ENCODE measurements at places on chromosomes 16 and 17.

GRCh38 chr17:5817475-5818395 lies 233.4 kb upstream of the NLRP1 start:
- no peak for DNase-seq

DNA sequence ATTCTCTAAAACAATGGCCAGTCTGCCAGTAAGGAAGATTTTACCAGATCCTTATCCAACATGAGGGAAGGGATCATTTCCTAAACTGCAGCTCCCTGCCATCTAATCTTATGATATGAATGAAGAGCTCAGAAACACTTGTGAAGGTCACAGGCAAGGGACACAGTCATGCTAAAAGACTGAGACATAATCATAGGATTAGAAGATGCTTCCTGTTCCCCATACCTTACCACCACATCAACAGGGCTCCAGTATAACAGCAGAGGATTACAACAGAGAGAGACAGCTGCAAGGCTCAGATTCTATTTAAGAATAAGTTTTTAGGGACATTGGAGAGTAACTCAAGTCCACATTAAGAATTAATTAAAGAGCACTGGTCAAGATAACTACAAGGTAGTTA lies 93.3 kb downstream of the BRIP1 start:
- DNase-seq = no peak

GRCh38 chr16:73285436-73286201 lies 237.7 kb upstream of the ZFHX3 start:
- no peak for DNase-seq

- DNase-seq = no peak
Observed at GRCh38 chr16:73142053-73142854, 94.3 kb upstream of the ZFHX3 start.

DNA sequence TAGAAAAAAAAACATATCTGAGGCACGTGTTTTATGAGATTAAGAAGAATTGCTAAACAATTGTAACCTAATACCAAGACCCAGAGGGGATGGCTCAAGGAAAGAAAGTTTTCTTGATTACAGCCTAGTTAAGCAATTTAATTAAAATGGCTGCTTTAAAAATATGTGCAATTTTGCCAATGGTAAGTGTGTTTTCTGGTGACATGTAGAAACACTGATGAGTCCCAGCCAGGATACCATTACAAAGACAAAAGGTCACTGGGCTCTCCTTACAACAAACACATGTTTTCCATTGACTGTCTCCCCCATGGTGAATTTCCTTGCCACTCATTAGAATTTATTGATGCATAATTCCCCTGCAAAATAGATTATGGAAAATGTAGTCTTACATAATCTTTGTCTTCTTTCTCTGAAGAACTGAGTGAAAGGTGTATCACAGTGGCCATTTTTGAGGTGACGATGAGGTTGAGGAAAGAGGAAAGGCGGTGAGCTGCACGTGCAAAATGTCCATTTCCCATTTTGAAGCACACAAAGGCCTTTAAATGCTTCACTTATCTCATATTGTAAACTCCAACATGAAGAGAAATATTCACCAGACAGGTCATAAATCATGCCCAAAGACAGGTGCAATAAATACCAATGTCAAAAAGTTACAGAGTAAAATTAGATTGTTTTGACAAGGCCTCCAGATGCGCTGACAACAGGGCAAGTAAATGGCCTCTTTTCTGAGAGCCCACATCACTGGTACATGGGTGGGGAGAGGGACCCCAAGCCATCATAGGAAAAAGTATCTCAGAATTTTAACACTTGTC lies 696.9 kb downstream of the KCNJ2 start:
- DNase-seq = no peak

DNA sequence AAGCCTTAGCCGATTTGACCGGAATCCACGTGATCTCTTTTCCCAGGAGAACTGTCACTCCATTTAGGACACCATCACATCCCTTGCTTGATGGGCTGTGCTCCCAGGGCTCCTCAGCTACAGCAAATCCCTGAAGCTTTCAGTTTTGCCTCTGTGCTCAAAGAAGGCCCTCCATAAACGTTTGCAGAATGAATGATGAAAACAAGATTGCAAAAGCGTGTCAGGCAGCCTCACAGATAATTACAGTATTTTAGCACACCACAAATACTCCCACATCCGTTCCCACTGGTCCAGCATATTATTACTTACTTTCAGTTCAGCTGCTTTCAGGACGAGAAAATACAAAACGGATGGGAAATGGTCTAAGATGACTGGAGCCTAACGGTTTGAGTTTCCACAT lies 84.6 kb downstream of the USP31 start:
- no peak for DNase-seq

DNA sequence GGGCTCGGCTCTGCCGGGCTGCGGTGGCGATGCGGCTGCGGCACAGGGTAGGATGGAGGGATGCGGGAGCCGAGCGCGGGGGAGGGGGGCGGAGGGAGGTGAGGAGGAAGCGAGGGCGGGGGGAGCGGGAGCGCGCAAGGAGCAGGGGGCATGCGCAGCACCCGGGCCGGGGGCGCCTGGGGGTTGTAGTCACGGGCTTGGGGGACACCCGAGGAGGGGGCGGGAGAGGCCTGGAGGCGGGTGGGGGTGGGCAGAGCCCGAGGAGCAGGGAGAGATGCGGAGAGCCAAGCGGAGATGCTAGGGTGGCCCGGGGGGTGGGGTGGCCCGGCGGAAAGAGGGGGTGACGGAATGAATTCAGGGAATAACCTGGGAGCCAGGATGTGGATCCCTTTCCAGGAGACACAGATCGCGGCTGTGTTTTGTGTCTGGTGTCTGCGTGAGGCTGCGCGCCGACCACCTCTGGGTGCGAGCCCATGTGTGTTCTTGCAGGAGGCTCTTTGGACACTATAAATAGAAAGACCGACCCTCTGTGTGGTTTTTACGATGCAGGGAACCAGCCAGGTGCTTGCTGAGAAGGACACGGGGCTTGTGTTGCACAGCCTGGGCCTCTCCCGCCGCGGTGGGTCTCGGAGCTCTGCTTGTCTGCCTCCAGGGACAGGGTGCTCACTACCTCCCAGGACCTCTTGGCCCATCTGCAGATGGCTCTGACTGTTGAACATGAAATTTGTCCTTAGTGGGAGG lies at the start of gene STX1B:
Gene STX1B (minus strand): TSS at position 54 of the 741 bp plus-strand sequence. CDS start 242 bp downstream, outside the sequence.
- no peak for DNase-seq

DNA sequence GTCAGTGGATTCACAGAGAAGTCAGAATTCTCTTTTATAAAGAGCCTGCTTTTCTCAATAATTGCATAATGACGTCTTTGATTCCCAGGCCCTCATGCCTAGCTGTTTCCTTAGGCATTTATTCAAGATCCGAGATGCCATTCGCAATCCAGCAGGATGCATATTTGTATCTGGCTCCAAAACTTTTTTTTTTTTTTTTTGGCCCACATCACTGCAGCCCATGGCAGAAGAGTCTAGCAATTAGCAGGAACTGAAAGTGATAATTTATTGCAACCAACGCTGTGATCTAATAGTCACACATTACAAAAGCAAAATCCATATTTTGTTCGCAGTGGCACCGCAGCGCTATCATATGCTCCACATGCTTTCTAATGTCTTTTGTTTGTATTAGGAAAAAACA lies 503.4 kb downstream of the MAF start:
- DNase-seq = no peak

DNA sequence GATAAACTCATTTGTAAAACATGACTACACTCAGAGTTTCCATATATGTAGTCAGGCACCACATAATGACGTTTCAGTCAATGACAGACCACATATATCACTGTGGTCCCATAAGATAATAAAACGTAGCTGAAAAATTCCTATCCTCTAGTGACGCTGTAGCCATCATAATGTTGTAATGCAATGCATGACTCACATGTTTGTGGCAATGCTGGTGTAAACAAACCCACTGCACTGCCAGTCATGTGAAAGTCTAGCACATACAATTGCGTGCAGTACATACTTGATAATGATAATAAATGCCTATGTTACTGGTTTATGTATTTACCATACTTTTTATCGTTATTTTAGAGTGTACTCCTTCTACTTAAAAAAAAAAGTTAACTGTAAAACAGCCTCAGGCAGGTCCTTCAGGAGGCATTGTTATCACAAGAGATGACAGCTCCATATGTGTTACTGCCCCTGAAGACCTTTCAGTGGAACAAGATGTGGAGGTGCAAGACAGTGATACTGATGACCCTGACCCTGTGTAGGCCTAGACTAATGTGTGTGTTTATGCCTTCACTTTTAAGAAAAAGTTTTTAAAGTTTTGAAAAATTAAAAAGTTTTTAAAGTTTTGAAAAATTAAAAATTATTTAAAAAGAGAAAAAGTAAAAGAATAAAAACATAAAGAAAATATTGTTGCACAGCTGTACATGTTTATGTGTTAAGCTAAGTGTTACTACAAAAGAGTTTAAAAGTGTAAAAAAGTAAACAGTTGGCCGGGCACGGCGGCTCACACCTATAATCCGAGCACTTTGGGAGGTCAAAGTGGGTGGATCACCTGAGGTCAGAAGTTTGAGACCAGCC lies 9.0 kb downstream of the STAT5B start:
- DNase-seq = no peak

GRCh38 chr17:66941249-66941648 lies 23.3 kb upstream of the CACNG4 start:
- DNase-seq = no peak

- DNase-seq = no peak
Observed at GRCh38 chr17:58611331-58611730, 80.5 kb downstream of the TEX14 start.

DNA sequence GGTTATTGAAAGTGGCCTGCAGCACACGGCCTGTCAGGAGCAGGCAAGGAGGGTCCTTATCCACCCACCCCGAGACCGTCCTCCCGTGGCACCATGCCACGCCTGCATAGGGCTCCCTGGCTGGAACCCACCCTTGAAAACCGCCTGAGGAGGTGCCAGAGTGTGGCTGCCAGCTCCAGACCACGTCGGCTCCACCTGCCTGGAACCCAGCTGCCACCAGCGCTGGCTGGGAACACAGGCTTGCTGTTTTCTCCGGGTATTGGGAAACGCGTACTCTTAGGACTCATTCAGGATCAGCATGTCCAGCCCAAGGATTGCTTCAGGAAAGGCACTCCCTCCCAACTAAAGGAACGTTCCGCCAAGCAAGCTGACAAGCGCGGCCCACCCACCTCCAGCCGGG lies 6.7 kb downstream of the ARL16 start:
- DNase-seq = no peak

- no peak for DNase-seq
Observed at GRCh38 chr16:54026456-54026855, 260.1 kb downstream of the IRX3 start.

DNA sequence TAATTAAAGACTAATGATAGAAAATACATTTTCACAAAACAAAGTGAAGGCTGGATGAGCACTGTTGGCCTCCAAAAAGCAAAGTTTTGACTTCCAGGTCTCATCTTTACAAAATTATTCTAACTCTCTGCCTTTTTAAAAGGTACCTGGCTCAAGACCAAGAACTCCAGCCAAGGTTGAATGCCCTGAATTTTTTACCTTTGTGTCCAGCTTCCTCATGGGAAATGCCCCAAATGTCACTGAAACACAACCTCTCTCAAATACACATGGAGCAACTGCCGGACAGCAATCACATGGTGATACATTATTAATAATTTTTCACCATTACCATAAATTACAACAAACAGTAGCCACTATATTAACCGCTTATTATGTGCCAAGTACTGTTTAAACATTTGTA lies 32.2 kb downstream of the ADAMTS18 start:
- DNase-seq = no peak

DNA sequence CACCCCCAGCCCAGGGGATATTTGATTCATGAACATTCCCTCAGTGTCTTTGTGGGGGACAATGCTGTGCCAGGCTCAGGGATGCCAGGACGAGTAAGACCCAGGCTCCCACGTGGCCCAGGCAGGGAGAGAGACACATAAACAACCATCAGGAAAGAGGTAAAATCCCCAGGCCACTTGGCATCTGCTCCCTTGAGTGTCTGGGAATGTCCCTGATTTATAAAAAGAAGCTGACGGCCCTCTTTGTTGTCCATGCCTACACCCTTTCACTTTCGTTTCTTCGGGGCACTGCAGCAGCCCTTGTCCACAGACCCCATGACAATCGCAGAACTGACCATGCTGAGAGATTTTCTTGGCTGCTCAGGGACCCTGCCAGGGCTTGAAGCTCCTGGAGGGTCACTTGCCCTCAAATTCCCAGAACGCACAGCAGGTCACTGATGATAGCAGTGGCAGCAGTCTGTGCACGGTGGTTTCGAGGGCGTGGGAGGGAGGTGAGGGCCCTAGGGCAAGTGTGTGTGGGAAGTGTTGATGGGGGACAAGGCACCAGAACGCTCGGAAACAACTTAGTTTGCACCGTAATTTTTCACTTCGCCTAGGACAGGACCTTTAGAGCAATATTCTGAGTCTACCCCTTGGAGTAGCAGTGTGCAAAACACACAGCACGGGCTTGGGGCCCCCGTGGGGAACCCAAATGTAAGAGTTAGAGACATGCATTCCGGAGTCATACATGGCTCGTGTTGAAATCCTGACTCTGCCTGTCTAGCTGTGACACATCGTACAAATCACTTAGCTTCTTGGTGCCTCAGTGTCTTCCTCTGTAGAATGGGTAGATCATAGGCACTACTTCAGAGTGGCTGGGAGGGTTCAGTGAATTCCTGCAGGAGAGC lies 4.7 kb downstream of the NOD2 start:
- DNase-seq = no peak

DNA sequence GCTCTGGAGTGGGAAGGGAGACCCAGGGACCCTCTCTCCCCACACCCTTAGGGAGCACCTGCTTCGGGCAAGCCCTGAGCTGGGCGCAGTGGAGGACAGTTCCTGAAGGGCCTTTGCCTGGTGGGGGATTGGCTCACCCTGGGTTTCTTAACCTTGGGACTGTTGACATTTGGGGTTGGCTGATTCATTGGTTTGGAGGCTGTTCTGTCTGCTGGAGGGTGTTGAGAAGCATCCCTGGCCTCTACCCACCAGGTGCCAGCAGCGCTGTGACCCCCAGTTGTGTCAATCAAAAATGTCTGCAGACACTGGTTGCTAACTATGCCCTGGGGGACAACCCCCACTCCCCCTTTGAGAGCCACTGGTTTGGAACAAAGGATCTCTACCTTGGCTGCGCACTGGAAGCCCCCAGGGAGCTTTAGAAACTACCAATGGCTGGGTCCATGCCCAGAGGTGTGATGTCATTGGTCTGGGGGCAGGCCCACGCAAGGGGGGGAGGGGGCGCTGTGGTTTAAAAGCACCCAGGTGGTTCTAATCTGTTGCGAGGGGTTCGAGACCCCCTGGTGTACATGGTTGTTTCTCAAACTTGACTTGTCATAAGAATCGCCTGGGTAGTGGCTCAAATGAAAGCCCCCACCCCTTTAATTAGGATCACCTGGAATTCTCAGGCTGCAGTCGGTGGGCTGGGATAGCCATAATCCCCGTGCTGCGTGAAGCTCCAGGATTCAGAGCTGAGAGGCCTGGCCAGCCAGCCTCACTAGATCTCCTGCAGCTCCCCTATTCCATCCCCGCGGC lies 151.9 kb upstream of the GSE1 start:
- no peak for DNase-seq
